NCI-H1436 treated with DMSO at 0.1 percent for 48 hours (cell line): ENCODE measurements at places on chromosomes 5 and 9.

DNA sequence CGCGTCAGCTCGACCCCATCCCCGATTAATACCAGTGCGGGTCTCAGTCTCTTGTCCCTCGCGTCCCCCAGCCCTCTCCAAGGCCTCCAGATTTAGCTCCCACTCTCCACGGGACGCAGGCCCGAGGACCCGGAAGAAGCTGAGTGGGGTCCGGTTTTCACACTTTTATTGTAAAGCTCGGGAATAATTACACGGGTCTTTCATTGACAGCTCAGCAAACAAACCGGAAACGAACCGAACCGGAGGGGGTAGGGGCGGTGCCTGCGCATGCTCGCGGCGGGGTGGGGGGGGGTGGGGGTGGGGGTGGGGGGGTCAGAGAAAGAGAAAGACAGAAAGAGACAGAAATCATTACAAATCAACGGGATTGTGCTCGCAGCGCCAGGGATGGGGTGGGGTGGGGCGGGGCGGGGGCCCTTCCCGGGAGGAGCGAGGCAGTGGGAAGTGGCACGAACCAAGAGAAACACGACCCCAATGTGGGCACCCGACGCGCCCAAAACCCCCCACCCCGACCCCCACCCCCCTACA, 27.9 kb downstream of the PCDH1 start:
- DNase-seq, result no peak

DNA sequence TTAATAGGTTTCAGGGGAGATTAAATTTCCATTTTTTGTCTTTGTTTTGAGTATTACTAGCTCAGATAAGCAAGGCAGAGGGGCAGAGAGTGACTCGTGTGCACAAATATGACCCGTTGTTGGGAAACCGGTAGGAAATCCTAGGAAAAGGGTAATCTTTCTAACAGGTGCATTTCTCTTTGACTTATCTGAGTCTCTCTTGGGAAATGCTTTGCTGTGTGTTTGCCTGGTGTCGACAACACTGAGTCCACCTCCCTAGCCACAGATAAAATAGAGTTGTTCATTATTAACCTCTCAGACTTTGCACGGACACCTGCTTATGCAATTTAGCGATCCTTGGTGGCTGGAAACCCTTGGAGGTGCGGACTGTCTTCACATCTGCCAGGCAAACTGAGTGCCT, 164.2 kb downstream of the FGF1 start:
- no peak for DNase-seq

DNA sequence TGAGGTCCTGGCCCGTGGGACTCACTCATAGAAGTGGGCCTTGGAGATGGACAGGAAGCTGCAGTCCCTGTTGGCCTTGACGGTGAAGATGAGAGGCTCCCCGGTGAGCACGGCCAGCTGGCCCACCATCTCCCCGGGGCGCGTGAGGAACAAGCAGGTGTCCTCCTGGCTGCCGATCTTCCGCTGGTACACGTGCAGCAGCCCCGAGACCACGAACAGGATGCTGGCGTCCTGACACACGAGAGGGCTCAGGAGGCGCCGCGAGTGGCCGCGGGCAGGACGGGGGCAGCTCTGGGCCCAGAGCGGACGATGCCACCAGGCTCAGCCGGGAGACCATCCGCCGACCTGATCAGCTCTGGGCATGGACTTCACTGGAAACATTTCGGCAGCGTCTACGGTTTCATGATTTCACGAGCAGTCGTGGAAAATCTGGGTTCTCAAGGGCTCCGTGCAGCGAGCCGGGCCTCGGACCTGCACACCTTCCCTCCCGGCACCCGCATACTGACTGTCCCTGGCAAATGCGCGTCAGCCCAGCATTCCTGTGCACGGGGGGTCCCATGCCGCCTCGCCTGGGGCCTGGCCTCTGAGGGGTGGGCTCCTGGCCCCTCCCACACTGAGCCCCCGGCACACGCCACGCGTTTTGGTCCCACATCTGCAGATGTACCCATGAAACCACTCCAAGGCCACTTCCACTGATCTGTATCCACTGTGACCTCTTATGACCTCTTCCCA, 41.7 kb upstream of the NSMF start:
- no peak for DNase-seq

- no peak for DNase-seq
These were observed 24.0 kb downstream of the PTGES2 start for GRCh38 chr9:128103589-128103962.

DNA sequence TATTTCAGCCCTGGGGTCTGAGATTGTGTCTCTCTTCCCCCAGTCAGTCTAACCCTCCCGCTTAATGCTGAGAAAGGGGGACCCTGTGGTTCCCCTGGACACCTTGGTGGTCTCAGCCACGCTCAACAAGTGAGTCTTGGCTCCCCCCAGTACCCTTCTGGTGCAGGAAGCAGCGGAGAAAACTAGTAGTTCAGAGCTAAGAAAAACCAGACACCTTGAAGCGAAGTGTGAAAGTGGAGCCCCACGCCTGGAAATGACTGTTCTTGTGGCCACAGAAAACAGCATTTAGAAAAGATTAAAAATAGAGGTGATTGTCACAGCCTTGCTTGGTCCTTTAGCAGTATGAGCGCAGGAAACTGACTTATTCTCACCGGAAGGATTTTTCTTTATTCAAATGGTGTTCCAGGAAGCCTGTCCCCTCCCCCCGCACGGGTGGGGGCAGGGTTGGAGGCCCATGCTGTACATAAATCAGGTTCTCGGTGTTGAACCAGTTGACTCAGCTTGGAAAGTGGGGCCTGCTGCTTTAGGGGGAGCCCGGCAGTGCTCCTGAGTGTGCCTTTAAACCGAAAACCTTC, 8.1 kb downstream of the ARPC5L start:
- no peak for DNase-seq

- DNase-seq, result no peak
These were observed 1.7 kb downstream of the PDCD1LG2 start for GRCh38 chr9:5511935-5512580.

DNA sequence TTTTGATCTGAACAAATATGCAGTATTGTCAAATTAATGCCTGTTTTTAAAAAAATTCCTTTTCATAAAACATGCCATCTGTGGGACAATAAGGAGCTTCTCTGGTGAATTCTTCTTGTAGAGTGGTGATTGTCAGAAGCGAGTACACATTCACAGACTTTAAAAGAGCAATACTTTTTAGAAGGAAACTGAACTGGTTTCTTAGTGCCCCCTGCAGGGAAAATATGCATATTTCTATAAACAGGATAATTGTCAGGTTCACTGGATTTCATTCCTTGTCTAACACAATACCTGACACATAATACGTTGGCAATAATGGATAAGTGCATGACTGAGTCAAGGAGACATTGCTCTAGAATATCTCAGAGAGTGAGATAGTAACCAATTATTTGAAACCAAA, 133.7 kb downstream of the KIF4B start:
- no peak for DNase-seq

- DNase-seq, result no peak
These were observed 139.5 kb upstream of the CYLC2 start for GRCh38 chr9:102855641-102856040.

DNA sequence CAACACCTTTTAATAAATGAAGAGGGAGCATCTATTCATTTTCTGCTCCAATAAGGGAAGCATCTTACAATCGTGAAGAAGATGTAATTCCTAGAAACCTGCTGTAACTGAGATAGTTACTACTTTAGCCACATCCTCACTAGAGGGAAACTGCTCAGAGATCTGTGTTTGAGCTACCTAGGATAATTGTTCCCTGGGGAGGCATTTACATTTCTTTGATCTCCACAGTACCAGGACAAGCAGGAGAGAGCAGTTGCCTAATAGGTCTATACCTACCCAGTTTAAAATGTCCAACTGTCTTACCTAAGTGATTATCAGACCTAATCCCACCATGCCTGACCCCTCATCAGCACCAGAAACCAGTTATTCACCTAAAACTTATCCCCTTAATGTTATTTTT, 196.9 kb downstream of the TUSC1 start:
- DNase-seq, result no peak

DNA sequence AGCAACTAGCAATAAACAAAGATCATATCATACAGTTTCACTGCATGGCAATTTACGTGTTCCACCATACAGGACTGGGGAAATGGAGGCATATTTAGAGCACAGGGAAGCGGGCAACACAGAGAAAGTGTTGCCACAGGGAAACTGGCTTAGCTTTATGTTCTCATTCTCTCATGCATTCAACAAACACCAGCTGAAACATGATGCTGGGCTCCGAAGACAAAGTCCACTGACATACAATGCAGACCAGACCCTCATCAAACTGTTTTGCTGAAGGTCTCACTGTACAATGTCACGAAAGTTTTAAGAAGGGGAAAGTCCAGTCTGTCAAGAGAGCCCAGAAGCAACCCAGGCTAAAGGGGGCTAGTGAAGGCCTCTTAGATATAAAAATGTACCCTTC, 115.1 kb downstream of the MAPKAP1 start:
- no peak for DNase-seq

- DNase-seq, result no peak
These were observed 1.1 kb downstream of the SLC31A1 start for GRCh38 chr9:113222482-113222841.

DNA sequence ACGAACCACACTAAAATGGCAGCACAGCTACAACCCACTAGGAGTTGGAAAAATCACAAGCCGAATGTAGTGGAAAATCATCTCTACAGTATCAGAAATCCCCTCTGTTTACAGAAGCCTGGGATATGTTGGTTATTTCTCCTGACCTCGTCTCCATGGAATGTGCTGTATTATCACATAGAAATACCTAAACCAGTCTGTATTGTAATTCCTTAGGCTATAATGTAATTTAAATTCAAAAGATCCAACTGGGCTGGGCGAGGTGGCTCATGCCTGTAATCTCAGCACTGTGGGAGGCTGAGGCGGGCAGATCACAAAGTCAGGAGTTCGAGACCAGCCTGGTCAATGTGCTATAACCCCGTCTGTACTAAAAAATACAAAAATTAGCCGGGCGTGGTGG, 244.8 kb upstream of the MPDZ start:
- no peak for DNase-seq

- no peak for DNase-seq
These were observed 94.4 kb downstream of the TRIO start for GRCh38 chr5:14237317-14238086.

GRCh38 chr9:37414503-37414943, 8.0 kb upstream of the GRHPR start:
- no peak for DNase-seq

DNA sequence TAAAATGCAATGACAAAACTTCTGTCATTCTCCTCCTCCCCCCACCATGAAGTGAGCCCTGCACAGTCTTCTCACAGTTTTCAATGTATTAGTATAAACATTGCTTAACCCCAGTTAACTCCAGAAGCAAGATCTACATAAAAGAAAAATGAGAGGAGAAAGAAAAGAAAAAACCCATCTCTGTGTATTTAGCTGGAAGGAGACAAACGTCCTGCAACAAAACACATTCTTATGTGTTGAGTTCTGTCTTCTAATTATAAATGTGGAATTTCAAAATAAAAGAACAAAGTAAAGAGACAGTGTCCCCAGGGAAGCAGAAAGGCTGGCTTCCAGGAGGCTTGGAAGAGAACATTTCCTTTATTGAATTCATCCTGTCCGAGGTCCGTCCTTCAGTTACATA, 491.9 kb upstream of the TUSC1 start:
- DNase-seq, result no peak

DNA sequence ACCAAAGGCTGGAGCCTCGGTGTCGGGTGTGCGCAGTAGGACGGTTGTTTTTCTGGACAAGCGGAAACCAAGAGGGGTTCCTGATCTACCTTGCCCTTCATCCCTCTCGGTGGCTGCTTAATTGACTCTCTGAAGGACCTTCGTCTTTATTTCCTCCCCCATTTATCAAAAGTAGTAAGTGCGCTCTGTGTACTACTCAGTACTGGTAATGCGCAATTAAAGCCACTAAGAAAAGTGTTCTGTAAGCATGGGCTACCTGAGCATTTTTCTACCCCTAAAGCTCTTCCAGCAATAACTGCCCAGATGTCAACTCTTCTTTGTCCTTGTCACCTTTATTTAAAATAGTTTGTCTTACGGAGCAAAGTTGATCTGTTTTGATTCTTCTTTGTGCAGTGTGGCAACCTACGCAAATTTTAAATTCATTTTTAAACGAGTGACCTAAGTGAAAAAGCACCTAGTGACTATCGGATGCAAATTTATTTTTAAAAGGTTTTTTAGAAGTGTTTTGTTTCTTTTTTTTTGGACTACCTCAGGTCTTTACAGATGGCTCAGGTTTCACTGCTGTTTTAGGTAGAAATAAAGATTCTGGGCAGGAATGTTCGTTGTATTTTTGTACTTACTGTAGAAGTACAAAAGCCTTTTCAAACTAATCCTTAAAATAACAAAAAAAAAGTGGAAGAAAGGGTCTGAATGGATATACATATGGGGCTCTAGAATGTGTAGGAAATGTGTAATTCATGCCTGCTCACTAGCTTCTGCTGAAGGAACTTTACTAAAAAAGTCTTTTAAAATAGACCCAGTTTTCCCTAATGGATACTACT, 2.0 kb downstream of the JMY start:
- DNase-seq, result no peak

- DNase-seq, result no peak
These were observed 113.8 kb downstream of the MEF2C start for GRCh38 chr5:88769165-88769564.

DNA sequence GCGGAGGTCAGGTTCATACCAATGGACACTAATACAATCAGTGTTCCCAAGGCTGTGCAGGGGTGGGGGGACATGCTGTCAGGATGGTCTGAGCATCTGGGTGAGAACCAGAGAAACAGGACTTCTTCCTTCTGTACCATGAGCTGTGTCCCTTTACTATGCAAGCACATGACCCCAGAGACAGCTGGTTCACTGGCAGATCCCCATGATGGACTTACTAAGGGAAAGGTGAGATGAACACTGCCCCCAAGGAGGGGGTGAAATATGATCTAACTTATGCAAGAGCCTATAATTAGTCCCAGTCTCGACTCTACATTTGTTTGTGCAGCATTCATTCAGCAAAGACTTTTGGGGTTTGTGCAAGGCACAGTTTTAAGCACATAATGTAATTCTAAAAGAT, 91.4 kb downstream of the LIFR start:
- DNase-seq, result peak; percentile 6

GRCh38 chr9:112631313-112632070, 86.4 kb downstream of the INIP start:
- no peak for DNase-seq

DNA sequence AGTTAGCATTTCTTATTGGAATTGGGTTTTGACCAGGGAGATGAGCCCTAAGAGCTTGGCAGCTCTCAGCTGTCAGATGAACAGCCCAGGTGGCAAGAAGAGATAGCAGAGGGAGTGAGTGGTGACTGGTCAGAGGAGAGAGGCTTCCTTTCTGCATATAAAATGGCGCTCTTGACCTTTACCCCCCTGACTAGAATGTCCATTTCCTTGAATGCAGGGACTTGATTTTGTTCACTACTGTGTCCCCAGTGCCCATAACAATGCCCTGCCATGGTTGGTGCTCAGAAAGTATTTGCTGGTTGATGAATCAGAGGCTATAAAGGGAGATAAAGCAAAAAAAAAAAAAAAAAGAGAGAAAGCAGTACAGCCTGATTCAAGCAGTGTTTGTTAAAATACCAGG, 7.2 kb downstream of the CHMP5 start:
- no peak for DNase-seq

- no peak for DNase-seq
These were observed 19.6 kb upstream of the TRIO start for GRCh38 chr5:14123551-14123950.

- no peak for DNase-seq
These were observed 4.4 kb upstream of the QSOX2 start for GRCh38 chr9:136249877-136250559.

GRCh38 chr5:153799466-153799865, 239.2 kb downstream of the FAM114A2 start:
- no peak for DNase-seq
